ENCODE measurements at places on chromosomes 5 and 9. TPM values are rescaled to one million over a fixed set of nuclear protein-coding genes. Genes with fewer than 3 reads are reported as not detected.

The ZCCHC9 gene
- total RNA-seq: 33.7 TPM

The NUDT12 gene
- 9.2 TPM for total RNA-seq

The CD14 gene
- 8.8 TPM for total RNA-seq

The C1QTNF3 gene
- total RNA-seq: 2.0 TPM

The ADGRD2 gene
- not detected for total RNA-seq

The GMCL2 gene
- not detected for total RNA-seq

The LOX gene
- total RNA-seq: 94.2 TPM

The SHOC1 gene
- under 0.01 TPM for total RNA-seq

The CBY3 gene
- total RNA-seq: not detected

The DAB2IP gene
- total RNA-seq: 7.5 TPM

The GRIN1 gene
- under 0.01 TPM for total RNA-seq

The PAX5 gene
- total RNA-seq: not detected

The TMED7 gene
- 142 TPM for total RNA-seq

The CARD9 gene
- 2.2 TPM for total RNA-seq

The PCDHGA3 gene
- 1.4 TPM for total RNA-seq

The C5orf58 gene
- not detected for total RNA-seq

The MYOZ3 gene
- 0.14 TPM for total RNA-seq

The GARIN3 gene
- total RNA-seq: not detected

The SGCD gene
- total RNA-seq: 9.2 TPM

The LRRTM2 gene
- 0.57 TPM for total RNA-seq

The PDCD1LG2 gene
- total RNA-seq: 2.6 TPM

The IL5 gene
- not detected for total RNA-seq

The KCTD16 gene
- total RNA-seq: 2.4 TPM

The OCLN gene
- total RNA-seq: 0.43 TPM

The ALDH1A1 gene
- 290 TPM for total RNA-seq

The ADAMTS6 gene
- total RNA-seq: 58.6 TPM

The WNK2 gene
- not detected for total RNA-seq

The ANKRD18B gene
- total RNA-seq: 0.28 TPM

The BARHL1 gene
- not detected for total RNA-seq

The FOXD4 gene
- 0.28 TPM for total RNA-seq

The TIMD4 gene
- not detected for total RNA-seq

The SMIM33 gene
- not detected for total RNA-seq

The PCSK1 gene
- 1.3 TPM for total RNA-seq

The TMEM171 gene
- total RNA-seq: 1.1 TPM

The CRB2 gene
- under 0.01 TPM for total RNA-seq

The ORM2 gene
- total RNA-seq: not detected

The SLC1A3 gene
- 1.1 TPM for total RNA-seq

The LHX2 gene
- not detected for total RNA-seq

The TLR4 gene
- total RNA-seq: 4.1 TPM

The TAF11L5 gene
- total RNA-seq: not detected
